NCI-H446 (cell line): ENCODE measurements at places on chromosomes 12 and 14.

GRCh38 chr12:125552295-125552694 lies 487.1 kb downstream of the AACS start:
- no peak for DNase-seq

DNA sequence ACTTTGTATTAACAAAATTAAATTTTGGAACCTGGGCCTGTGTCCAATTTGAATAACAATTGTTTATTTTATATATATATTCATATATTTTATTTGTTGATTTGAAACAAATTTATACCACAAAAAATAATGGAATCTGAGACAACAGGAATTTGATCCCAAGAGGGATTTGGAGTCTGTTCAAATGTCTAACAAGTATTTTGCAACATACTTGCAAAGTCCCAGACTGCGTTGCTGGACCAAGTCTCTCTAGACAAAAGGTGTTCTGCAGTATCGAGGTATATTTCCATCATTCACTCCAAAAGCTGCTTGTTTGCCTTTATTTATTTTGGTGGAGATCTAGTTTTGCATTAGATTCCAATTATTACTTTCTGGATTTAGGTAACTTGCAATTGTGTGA lies 68.7 kb upstream of the PTPRR start:
- no peak for DNase-seq

DNA sequence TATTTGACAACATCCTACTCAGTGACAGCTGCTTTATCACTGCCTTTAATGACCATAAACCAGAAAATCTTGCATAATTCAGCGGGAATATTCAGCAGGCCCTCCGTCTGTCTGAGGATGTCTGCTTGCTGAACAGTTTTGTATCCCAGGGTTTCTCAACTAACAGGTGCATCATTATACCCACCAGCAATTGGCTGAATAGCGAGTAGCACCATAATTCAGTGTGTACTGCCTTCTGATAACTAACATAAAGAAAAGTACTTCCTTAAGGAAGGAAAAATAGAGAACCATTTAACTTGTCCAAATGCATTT lies 680.1 kb downstream of the GALC start:
- no peak for DNase-seq

DNA sequence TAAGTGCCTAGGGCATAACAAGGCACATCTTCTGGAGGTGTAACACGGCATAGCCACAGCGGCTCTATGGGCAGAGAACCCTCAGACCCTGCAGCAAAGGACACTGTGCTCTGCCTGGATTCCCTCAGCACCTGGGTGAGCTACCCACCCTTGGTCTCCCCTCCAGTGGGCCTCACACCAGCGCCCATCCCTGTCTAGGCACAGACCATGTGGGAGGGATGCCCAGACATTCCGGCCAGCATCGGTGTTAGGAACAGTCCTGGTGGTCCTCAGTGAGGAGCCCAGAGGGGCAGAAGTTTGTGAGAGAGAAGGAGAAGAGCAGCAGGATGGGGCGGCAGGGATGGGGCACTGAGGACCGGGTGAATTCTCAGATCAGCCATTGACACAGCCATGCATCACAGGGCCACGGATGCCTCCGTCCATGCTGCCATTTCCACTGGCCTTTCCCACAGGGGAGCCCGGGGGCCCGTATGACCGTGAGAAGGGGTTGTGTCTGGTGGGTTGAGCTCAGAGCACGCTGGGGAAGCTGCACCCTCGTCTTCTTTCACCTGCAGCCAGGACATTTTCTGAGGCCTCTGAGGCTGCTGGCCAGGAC lies 282.7 kb upstream of the SFSWAP start:
- no peak for DNase-seq

DNA sequence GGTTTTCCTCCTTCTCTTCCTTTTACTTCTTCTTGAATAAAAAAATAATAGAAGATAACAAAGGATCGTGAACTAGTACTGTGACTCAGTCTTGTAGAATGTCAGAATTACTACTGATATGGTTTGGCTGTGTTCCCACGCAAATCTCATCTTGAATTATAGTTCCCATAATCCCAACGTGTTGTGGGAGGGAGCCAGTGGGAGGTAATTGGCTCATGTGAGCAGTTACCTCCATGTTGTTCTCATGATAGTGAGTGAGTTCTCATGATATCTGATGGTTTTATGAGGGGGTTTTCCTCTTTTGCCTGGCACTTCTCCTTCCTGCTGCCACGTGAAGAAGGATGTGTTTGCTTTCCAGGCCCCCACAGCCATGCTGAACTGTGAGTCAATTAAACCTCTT lies 549.6 kb downstream of the DIO2 start:
- no peak for DNase-seq

DNA sequence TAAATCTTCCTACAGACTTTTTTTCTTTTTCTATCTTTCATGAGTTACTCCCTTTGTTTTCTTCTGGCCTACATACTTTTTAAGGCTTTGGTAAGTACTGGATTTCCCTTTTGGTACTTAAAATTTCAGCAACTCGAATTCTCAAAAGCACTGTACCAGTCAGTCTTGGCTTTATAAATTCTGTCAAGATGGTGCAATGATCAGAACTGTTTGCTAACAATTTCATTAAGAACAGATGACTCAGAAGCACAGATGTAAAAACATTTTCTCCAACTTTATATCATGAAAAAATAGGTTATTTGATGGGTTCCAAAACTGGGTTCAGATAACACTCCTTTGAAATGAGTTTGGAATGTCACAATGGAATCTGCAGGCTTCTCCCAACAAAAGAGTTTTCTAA lies 1961.8 kb upstream of the FLRT2 start:
- DNase-seq = no peak

GRCh38 chr12:62922539-62922938 lies 12.4 kb downstream of the PPM1H start:
- no peak for DNase-seq

GRCh38 chr14:50040401-50040775 lies 76.0 kb downstream of the VCPKMT start:
- no peak for DNase-seq

GRCh38 chr14:89053303-89053702 lies 228.9 kb downstream of the TTC8 start:
- DNase-seq = no peak

DNA sequence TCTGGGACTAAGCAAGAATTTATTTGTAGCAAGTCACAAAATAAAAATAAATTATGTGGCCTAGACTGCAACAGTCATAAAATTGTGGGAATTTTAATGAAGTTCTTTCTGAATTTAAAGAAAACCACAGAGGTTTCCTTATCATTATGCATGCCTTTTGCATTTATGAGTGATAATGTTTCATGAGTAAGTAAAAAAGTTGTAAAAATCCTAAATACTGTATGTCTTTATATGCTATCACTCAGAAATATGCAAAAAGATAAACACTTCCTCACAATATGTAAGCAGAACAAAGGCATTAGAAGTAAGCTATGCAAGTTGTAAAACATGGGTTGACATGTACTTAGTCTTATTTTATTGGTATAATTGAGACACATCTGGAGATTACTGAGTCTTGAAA lies 239.4 kb upstream of the PDE3A start:
- DNase-seq = no peak

- DNase-seq = peak; percentile 44
Observed at GRCh38 chr12:104866291-104866690, 91.8 kb downstream of the SLC41A2 start.

- DNase-seq = no peak
Observed at GRCh38 chr12:53975064-53975471, 314 bp upstream of the HOTAIR start.

GRCh38 chr14:60277605-60278190 lies 28.7 kb downstream of the PPM1A start:
- DNase-seq = no peak

GRCh38 chr14:103190741-103191140 lies 67.5 kb downstream of the TNFAIP2 start:
- DNase-seq = no peak

DNA sequence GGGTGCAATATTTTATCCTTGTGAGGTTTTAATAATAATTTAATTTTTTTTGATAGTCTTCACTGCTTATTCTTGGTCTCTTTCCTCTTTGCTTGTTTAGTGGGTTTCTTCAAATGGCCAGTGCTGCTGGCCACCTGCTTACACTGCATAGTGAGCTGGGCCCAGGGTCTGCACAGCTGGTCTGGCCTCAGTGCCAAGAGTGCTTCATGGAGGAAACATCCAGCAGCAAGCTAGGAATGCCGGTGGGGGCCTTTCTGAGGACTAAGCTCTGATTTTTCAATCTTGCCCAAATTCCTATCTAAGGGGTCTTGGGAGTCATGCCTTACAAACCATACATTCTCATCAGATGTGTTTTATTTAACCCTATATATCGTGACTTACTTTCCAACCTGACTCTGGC lies 13.3 kb upstream of the BDKRB2 start:
- DNase-seq = no peak

GRCh38 chr12:114848666-114849065 lies 164.7 kb upstream of the TBX3 start:
- no peak for DNase-seq

DNA sequence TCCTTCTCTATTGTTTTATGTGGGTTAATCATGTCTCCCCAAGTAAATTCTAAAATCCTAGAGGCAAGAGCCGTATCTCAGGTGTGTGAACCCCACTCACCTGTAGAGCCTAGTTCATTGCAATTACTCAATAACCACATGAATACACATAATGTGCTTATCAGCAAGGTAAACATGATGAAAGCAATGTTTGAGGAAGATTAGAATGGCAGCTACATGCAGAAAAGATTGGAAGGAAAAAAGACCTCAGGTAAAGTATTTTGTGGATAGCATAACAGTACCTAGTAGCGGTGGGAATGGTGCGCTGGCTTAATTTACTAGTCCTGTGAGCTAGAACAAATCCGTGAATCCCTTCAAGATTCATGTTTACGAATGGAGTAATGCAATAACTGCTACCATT lies 5.3 kb upstream of the KRAS start:
- DNase-seq = no peak

DNA sequence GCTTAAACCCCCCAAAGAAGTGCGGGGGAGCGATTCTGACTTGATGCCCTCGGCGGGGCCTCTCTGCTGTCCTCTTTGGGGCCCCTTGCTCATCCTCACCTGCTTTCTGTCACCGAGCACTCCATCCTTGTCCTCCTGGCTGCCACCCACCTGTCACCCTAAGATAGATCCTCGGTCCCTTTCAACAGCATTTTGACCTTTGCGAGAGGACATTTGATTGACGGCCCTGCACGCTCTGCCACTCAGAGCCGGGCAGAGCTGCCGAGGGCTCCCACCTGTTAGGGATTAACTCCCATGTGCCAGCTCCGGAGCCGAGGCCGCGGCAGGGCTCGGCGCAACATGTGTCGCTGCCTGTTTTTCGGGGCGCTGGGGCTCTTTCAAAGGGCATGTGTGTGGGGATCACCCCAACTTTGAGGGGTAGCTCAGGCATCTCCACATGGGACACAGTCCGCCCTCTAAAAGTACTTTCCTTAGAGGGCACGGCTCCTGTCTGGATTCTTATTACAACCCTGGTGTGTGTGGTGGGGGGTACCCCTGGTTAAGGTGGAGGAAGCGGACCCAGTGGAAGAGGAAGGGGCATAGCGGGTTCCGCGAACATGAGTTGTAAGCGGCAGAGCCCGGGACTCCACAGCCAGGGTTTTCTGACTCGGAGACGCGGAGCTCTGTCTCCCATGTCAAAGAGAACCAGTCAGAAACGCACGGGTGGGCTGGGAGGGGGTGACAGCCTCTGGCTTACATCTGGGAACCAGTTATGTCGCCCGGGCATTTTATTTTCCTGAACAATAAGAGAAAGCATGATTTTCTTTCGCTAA lies 811 bp upstream of the MEG3 start:
- no peak for DNase-seq

DNA sequence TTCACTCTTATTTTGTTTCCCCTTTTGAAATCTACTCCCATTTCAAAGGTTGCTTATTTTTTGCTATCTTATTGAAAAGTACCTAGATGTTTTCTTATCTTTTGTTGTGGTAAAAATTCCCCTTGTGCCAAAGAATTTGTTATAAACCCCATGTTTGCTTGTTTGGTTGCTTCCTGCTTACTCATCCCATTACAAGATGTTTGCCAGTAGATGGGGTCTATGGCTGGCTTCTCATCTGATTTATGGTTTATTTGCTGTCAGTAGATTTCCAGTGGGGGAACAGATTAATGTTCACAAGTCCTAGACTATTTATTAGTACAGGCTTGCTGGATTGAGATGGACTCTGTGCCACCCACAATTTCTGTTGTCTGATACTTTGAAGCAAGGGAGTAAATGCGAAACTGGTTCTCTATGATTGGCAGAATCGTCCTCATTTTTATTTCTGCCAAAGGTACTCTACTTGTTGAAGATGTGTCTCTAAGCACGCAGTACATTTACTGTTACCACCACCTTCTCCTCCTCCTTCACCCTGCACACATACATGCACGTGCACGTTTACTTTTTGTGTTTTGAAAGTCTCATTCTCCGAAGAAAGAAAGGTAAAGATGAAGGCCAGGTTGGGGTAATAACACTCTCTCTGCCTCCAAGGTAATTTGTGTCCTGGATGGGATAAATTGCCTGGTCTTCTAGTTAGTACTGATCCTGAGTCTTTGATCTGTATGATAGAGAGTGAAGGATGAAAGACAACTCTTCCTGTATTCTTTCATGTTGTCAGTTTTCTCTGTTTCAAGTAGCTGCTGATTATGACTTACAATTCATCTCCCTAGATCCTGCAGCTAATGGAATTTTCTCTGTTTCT lies 117.2 kb upstream of the ATP2B1 start:
- peak; percentile 15 for DNase-seq

- DNase-seq = no peak
Observed at GRCh38 chr14:89407856-89408255, 9.2 kb downstream of the FOXN3 start.

DNA sequence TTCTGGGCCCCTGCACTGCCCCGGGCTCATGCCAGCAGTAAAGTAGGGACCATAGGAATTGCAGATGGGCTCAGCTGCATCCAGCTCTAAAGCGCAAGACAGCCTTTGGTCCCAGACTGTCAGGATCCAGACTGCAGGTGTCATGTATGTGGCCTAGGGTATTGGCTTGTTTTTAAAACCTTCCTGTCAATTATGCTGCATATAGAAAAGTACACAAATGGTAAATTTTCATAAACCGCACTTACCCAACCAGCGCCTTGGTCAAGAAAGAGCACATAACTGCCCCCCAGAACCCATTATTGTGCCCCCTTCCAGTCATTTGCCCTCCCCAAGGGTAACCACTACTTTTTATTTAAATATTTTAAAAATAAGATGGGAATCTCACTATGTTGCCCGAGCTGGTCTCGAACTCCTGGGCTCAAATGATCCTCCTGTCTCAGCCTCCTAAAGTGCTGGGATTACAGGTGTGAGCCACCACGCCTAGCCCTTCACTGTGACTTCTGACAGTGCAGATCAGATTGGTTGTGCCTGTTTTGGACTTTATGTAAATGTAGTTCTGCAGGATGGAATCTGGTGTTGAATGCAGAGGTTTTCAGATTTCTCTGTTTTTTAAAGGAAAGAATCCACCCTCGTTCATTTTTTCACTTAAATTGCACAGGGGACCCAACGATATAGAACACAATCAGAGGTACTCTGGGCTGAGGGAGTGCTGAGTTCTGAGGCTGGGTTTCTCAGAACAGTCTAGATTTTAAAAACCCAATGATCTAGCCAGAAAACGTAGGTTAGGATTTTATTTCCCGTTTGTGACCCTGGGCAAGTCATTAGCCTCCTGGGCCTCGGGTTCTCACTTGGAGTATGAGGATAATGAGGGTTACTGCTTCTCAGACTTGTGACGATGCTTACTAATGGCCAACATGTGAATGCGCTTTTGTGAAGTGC lies 6.7 kb downstream of the NR4A1 start:
- DNase-seq = no peak
